ENCODE measurements at places on chromosomes 3 and 15.

DNA sequence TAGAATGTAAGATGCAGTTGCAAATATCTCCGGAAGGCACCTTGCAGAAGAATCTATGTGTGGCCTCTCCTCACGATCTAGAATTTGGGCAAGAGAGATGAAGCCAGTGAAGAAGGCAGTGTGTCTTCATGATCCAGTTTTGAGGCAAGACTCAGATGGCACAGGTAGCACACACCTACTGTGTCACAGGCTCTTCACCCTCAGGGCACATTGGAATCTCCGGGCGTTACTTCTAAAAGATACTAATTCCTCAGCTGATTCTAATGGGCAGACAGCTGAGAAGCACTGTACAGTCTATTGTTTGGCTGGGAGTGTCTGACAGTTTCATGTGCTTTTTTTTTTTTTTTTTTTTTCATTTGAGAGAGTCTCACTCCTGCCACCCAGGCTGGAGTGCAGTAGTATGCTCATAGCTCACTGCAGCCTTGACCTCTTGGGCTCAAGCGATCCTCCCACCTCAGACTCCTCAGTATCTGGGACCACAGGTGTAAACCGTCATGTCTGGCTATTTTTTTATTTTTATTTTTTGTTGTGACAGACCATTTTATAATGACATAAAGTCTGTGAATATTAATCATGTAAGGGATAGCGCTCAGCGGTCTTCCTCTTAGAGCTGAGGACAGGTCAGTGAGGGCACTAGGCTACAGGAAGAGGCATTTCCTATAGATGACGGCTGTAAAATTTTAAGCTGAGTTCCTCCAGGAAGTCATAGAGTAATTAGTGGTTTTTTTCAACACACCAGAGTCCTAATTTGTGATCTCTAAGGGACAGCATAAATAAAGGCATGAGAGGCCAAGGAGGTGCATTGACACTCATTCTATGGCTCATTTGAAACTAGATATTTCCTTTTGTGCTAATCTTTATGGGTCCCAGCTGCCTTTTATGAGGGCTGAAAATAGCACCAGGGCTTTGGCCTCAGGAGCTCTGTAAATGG lies 4.0 kb downstream of the C3orf52 start:
- peak; percentile 35 for DNase-seq

- peak; percentile 18 for DNase-seq
Measured at GRCh38 chr15:71800835-71801745, 9.3 kb upstream of the NR2E3 start.

GRCh38 chr3:14397531-14397930 lies 4.9 kb upstream of the SLC6A6 start:
- peak; percentile 58 for DNase-seq

DNA sequence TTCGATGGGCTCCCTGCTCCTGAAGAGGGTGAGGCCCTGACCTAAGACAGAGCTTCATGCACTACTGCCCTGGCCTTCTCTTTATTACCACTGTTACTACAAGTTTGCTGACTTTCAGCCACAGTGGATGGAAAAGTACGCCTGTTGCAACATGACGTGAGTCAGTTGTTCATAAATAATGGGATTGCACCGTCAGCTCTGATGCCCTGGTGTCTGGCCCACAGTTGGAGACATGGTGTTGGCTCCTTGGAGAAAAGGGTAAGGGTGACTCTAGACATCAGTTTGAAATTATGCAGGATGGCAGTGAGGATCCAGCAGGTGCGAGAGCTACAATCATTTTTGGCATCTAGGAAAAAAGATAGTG lies 5.5 kb downstream of the PAQR5 start:
- DNase-seq = peak; percentile 92

- peak; percentile 66 for DNase-seq
Measured at GRCh38 chr3:58585005-58585786, 8.0 kb upstream of the FAM107A start.

GRCh38 chr15:62942428-62942827 lies 100.1 kb upstream of the TPM1 start:
- no peak for DNase-seq

GRCh38 chr3:188090620-188091309 lies 63.2 kb upstream of the LPP start:
- no peak for DNase-seq

DNA sequence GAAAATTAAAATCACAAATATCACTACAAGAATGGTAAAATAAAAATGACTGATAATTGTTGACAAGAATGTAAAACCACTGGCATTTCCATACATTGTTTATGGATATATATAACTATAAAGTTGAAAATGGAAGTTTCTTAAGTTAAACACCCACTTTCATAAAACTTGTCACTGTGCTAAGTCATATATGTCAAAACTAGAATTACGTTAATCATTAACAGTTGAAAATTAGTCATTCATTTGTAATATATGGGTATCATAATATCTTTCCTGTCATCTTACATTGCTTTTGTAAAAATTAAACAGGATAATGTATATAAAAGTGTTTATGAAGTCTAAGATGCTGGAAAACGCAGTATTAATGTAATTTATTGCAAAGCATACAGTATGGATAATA lies 1398.6 kb upstream of the ALCAM start:
- DNase-seq = no peak
